Naive B cell (primary cell): ENCODE measurements at places on chromosomes 3 and 15.

DNA sequence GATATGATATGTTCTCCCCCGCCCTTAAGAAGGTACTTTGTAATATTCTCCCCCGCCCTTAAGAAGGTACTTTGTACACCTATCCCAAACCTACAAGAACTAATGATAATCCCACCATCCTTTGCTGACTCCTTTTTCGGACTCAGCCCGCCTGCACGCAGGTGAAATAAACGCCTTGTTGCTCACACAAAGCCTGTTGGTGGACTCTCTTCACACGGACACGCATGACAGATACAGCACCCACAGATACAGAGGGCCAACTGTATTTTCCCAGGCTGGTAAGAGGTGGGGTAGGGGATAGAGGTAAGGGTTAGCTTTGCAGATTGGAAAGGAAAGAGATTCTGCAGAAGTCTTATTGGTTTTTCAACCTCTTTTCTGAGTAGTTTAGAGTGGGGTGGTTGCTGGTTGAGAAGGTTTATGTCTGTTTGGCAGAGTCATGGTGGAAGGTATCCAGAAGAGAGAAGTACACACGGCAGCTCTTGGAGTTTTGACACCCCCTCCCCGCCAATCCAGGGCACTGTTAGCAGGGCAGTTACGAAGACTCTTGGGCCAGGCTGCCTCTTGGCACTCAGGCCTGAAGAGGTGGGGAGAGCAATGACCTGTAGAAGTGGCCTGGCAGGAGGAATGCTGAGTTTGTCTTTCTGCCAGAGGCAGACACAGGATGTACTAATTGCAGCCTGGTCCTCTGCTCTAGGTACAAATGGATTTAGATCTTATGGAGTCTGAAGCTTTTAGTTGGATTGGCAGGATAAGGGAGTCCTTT is 36.0 kb upstream of the IDH2 start:
- no peak for DNase-seq

DNA sequence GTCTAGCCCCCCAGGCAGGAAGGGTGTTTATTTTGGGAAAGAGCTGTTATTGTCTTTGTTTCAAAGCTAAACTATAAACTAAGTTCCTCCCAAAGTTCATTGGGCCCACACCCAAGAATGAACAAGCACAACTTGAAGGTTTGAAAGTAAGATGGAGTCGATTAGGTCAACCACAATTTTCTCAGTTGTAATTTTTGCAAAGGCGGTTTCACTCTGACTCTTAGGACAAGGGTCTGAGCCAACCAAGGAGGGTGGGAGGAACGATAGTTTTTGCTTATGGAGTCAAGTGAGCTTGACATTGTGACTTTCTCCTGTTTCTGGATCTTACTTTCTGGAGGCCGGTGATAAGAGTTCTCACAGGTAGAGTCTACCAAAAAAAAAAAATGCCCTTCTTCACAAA is 5.8 kb upstream of the ZNF770 start:
- no peak for DNase-seq

- no peak for DNase-seq
Measured at GRCh38 chr15:28936481-28936881, 50.7 kb downstream of the APBA2 start.

DNA sequence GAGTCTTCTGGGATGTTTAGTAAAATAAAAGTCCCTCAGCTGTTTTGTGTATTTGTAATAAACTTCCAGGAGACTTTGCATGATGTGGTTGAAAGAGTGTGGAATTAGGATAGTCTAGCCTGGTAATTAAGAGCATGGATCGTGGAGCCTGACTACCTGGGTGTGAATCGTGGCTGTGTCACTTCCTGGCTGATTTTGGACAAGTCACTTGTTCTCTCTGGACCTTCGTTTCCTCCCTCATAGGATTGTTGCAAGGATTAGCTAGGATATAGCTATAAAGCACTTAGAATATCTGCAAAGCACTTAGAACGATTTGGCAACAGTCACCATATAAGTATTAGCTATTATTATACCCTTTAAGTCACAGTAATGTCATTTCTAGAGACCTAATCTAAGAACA is 40.2 kb downstream of the SLMAP start:
- no peak for DNase-seq

- DNase-seq, result no peak
Measured at GRCh38 chr3:187315872-187316271, 24.3 kb upstream of the MASP1 start.
